ENCODE measurements at places on chromosomes 6 and 20. TPM values are rescaled to one million over a fixed set of nuclear protein-coding genes. Genes with fewer than 3 reads are reported as not detected.

The MOG gene
- not detected for total RNA-seq

The TNNC2 gene
- total RNA-seq: 1.4 TPM

The TEAD3 gene
- total RNA-seq: 7.2 TPM

The ANKRD66 gene
- not detected for total RNA-seq

All from articular chondrocyte of knee joint (primary cell).